Inflammatory macrophage (primary cell): ENCODE measurements at places on chromosomes 11 and 22.
A peak's percentile ranks its signal among the peaks of the same experiment; 100 is the strongest.

DNA sequence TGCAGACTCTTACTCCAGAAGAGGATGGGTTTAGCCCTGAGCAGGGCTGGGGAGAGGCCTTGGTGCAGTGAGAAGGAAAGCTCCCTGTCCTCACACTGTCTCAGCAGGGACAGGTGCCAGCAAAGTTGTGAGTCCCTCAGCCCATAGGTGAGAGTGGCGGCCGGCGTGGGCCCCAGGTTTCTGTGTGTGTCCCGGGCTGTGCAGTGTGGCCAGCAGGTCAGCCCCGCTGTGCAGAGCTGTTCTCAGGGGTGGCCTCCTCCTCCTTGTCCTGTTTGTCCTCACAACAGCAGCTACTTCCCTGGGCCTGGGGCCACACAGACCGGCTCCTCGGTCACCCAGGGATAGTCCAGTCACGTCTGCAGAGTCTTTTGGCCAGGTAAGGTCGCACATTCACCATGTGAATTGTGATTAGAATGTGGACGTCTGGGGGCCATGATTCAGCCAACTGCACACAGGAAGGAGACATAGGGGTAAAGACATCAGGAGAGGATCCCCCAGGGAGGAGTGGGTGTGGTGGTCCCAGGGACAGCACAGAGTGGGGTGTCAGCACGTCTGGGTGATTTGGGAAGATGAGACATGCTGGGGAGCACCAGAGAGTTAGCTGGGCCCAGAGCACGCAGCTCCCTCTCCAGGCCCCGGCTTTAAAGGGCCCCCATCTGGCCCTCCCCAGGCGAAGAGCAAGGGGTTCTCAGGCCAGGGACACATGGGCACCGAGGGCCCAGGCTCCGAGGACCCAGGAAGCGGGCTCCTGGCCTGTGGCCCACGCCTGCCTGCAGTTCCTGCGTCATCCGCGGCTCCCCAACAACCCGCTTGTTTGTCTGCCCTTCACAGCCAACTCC is 81.6 kb downstream of the MYEOV start:
- no peak for DNase-seq

DNA sequence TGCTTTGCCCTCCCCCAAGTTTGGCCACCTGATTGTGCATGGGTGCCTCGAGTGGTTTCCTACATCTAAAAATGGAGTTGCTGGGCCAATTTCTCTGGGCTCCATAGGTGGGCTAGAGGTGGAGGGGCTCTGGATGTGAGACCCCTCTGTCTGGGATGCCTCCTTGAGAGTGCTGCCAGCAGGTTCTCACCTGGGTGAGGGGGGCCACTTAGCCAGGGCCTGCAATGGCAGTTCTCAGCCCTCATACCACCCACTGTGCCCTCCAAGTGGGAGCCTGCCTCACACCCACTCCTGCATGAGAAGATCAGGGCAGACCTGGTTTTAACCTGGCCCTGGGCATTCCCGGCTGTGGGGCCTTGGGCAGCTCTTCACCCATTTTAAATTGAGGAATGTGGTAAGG is 83.9 kb downstream of the CABIN1 start:
- no peak for DNase-seq

DNA sequence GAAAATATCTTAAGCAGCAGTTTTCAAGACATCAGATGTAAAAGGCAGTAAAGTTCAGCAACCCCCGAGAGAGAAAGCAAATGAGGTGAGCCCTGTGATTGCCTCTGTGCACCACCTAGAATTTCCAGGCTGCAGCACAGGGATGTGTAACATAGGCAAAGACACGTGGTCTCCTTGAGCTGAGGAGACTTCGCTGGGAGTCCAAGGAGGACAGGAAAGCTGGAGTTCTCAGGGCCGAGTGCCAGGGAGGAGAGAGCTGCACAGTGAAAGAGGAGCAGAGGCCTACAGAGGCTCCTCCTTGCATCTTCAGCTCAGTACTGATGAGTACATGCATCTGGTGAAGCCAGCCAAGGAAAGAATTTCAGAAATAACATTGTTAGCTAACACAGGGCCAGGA is 17.6 kb upstream of the TOLLIP start:
- DNase-seq = no peak

DNA sequence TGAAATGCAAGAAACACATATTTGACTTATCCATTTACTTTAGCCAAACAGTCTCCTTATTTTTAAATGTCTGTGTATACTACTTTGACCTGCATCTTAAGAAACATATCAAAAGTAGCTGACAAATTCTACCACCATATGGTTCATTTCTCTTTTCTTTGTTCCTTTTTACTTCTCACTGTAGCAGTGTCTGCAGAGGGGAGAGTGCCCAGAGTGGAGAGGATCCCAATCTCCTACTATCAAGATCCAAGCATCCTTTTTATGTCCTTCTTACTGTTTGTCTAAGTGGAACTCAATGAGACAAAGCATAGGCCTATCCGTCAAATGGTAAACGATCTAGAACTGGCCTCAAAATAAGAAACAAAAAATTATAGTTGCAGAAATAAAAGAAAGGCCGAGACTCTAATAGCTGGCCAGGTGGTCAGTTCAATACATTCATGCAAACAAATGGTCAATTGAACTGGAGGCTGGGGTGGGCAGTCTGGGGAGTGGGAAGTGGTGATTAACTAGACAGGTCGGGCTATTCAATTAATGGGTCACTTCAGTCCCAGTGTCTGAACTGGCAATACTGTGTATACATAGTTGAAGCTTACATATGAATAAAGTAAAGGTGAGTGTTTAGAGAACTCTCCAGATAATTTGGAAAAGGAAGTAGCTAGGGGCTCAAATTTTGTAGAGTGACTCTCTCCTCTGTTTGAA is 149.1 kb downstream of the MAML2 start:
- no peak for DNase-seq

- DNase-seq = no peak
Measured at GRCh38 chr11:66718320-66718971, 10.6 kb downstream of the SPTBN2 start.

DNA sequence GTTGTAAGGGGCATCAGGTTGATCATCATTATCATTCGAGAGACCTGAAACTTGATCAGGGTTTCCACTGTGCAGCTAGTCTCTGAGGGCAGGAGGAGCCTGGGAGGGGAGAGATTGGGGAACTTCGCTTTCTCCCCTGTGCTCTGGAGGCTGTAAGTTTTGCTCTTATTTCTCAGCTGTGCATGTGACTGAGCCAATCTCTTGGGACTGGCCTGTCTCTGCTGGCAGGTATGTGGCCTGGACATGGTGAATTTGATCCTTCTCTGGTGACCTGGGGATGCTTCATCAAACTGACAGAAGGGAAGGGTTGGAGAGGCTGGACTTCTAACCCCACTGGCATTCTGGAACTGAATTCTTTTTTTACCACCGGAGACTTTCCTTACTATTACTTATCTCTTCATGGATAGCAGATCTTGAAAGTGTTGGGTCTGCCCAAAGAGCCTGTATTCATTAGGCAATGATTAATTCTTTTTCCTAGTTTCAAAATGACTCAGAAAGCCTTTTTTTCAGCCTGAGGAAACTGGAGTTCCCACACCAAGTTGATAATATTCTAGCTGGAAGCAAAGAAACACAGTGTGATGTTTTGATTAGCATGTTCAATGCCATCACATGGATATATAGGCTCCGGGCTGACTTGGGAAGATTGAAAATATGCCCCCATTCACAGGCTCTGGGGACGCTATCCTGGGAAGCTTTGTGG is 36.5 kb downstream of the TSPAN18 start:
- no peak for DNase-seq

DNA sequence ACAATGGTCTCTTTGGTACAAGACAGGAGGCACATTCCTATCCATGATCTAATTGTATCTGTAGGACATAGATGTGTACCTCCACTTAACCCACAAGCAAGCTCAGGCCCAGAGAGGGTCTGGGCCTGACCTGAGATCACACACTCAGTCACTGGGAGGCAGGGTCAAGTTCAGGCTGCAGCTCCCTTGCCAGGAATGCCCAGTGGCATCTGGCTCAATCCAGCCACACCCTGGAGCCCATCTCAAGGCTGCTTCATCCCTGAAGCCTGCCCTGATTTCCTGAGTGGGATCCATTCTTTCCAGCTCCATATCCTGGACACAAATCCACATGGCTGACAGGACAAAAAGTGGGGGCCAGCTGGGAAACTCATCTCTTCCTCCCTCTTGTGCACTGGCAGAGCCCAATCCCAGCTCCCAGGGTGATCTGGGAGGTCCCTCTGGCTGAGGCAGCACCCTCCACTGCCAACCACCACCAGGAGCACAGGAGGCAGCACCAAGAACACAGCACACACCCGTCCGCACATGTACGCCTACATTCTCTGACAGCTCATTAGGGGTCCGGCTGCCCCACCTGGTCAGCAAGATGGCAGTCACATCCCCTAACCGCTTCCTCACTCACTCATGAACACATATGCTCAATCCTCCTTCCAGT is 39.2 kb upstream of the KLHL35 start:
- no peak for DNase-seq

GRCh38 chr11:19962801-19963175 is 197.5 kb downstream of the DBX1 start:
- no peak for DNase-seq

DNA sequence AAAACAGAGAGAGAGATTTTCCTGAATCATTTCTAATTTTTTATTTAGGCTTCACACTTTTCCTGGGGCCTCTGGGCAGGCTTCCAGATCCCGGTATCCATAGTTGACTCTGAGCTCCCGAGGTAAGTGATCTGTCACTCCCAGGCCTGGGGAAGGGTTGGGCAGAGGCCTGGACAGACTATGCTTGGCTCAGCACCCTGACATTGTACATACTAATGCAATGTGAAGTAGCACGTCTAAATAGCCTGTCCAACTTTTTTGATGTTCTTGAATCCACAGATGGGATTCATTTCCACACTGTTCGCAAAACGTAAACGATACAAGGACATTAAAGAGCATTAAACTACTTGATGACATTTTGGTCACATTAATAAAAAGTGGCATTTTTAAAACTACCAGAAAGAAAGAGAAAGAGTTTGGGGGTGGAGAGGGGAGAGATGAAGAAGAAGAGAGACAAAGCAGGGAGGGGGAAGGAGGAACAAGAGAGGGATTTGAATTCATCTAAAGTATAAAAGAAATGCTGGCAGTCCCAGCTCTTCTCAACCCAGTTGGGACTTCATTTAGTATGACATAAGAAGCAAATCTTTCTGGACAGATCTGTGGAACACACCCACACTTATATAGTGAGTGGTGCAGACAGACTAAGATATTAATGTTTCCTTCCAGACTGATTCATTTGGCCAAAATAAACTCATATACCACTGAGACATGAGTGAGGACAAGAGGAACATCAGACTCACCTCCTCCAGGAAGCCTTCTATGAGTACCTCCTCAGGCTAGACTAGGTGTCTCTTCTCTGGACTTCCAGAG is 514.2 kb downstream of the SOX6 start:
- no peak for DNase-seq

- peak; percentile 86 for DNase-seq
Measured at GRCh38 chr11:65791719-65792213, 4.9 kb downstream of the OVOL1 start.

DNA sequence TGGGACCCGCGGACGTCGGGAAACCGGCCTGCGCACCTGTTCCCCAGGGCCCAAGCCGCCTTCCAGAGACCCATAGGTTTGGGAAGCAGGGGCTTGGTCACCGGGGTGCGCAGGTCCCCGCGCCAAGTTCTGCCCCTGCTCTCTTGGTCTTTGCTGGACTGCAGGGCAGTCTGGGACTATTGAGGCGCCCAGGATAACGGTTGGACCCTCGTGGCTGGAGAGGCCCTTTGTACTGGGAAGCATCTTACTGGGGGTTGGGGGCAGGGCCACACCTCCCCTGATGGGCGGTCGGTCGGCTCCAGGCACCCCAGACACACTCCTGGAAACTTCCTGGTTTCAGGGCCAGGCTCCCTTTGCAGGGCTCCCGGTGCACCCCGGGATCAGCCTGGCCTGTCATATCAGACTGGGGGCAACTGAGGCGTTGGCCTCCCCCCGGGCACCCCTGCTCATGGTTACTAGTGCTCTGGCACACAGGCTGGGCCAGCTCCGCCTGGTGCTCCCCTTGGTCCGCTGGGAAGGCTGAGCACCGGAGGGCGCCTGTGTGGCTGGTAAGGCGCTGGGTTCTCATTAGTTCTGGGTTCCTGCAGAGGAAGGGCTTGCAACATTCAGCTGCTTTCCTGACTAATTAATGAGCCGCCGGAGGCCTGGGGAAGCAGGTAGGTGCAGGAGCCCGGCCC is 1250.5 kb downstream of the BRD1 start:
- DNase-seq = no peak

GRCh38 chr11:130816546-130817329 is 99.5 kb downstream of the SNX19 start:
- no peak for DNase-seq

- no peak for DNase-seq
Measured at GRCh38 chr11:6656936-6657335, 1.3 kb upstream of the DCHS1 start.

GRCh38 chr11:17831883-17832282 is 97.3 kb downstream of the KCNC1 start:
- no peak for DNase-seq

DNA sequence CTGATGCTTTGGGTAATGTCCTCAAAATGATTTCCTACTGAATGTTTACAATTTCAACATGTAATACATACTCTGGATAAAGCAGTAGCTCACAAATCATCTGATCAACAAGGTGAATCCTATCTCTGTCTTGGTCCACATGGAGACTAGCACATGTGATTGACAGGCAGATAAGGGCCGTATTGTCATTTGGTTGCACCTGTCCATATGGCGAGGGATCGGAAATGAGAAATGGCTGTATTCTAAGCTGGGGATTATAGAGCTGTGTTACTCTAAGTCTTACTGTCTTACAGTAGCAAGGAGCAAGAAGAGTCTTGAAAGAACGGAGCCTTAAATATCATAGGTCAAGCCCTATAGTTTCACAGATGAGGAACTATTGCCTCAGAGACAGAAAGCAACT is 55.7 kb downstream of the APIP start:
- DNase-seq = no peak

- no peak for DNase-seq
Measured at GRCh38 chr22:24046024-24046423, 34.9 kb downstream of the CABIN1 start.

DNA sequence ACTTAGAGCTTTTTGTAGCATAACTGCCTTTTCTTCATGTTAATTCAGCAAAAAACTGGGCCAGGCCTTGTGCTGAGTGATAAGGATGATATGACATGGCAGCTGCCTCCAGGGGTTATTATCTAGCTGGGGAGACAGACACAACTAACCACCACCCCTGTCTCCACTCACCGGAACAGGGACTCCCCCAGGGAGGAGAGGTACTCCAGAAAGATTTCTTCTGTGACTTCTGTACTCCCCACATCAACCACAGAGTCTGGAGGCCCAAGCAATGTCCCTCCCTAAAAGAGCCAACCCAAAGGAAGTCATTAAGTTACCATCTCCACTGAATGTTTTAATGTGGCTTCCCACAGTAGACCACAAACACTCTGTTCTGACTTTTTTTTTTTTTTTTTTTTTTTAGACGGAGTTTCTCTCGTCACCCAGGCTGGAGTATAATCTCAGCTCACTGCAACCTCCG is 14.3 kb upstream of the PMM1 start:
- DNase-seq = no peak

- no peak for DNase-seq
Measured at GRCh38 chr11:99887481-99887880, 799.6 kb upstream of the ARHGAP42 start.

- no peak for DNase-seq
Measured at GRCh38 chr11:128509621-128510389, 77.6 kb downstream of the ETS1 start.

- DNase-seq = no peak
Measured at GRCh38 chr22:39243439-39244135, 1.2 kb downstream of the PDGFB start.
